ENCODE measurements at places on chromosomes 11 and 22.

DNA sequence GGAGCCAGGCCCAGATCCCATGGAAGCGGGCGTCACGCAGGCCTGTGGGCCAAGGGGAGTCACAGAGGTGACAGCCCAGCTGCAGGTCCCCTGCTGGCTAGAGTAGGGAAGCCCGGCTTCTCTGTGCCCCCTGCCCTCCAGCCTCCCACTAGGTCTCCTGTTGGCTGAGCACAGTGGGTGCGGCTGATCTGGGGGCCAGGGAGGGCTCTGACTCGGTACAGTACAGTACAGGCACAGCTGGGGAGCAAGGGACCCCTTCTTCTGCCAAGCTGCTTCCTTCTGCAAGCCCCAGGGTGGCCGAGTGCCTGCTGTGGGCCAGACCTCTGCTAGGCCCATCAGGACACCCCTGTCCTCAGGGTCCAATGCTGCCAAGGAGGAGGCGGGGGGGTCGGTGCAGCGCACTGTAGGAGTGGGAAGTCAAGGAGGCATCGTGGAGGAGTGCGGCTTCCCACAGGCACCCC lies 10.1 kb downstream of the SUSD2 start:
- DNase-seq: no peak

DNA sequence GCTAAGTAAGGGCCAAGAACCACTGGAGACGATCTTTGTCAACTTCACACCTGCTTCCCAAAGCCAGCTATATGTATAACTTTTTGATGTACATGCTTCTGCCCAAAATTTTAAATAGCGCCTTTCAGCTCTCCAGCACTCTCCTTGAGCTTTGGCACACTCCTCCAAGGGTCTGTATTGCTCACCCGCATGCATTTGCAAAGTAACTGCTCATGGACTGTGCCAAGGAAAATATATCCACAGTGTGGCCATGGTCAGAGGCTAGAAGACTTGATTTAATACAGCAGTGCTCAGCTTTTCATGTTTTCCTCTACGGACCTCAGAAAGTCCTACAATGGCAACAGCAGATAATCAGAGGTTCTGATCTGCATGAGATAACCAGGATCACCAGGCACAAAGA lies 550.1 kb downstream of the SOX6 start:
- DNase-seq: no peak

GRCh38 chr11:59025097-59025496 lies 61.0 kb upstream of the GLYATL1B start:
- DNase-seq: no peak

- DNase-seq: no peak
Measured at GRCh38 chr11:115695677-115696364, 191.6 kb upstream of the CADM1 start.

GRCh38 chr22:22198751-22199150 lies 45.8 kb upstream of the VPREB1 start:
- DNase-seq: no peak

GRCh38 chr11:130909650-130910049 lies 6.6 kb downstream of the SNX19 start:
- no peak for DNase-seq

- DNase-seq: peak; percentile 36
Measured at GRCh38 chr11:1458340-1459218, 28.0 kb downstream of the MOB2 start.

GRCh38 chr11:16921019-16921418 lies 93.2 kb downstream of the PLEKHA7 start:
- no peak for DNase-seq

GRCh38 chr11:16216831-16217230 lies 139.5 kb downstream of the SOX6 start:
- DNase-seq: no peak

DNA sequence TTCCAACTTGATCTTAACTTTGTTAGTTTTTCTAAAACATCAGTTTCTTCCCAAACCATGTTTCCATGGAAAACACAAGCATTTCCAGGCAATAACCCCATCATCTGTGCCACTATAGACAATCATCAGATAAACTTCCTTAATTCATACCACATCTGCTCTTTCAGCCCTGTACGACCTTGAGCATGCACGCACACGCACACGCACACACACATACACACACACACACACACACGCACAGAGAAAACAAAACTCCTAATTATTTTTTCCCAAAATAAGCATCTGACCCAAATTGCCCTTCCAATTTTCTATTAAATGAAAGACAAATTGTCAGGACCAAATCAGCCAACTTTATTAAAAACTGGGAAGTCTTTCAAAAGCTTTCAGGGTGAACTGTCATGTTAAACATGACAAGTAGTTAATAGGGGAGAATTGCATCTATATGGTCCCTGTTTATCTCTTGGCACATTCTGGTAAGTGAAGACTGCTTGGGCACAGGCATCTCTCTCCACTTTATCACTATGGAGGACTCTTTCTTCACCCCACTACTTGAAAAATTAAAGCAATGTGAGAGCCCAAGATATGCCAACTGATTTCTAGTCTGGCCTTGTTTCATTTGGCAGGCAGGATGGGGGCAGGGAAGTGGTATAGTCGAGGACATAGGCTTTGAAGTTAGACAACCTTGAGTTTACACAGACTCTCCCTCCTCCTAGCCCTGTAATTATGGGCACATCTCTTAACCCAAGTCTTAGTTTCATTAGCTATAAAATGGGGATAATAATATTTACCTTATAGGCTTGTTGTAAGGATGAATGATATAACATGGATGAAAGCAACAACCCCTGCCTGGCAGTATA lies 15.1 kb downstream of the ADM start:
- DNase-seq: no peak

DNA sequence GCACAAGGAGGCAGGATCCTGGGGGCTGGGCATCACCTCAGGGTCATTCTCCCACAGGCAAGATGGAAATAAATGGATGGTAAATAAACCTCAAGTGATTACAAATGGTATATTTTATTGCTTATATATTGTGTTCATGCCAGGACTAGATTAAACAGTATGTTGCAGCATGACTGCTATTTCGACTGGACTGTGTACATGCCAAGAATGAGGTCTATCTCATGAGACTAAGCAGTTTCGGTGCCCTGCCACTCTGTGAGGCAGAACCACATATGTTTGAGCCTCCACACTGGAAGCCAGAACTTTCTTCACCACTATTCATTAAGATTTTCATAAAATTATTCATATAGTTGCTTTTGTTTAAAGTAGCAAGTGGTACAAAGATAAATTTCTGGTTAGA lies 140.2 kb downstream of the DDX10 start:
- no peak for DNase-seq

- peak; percentile 73 for DNase-seq
Measured at GRCh38 chr11:61994981-61995380, 27.5 kb upstream of the FTH1 start.

DNA sequence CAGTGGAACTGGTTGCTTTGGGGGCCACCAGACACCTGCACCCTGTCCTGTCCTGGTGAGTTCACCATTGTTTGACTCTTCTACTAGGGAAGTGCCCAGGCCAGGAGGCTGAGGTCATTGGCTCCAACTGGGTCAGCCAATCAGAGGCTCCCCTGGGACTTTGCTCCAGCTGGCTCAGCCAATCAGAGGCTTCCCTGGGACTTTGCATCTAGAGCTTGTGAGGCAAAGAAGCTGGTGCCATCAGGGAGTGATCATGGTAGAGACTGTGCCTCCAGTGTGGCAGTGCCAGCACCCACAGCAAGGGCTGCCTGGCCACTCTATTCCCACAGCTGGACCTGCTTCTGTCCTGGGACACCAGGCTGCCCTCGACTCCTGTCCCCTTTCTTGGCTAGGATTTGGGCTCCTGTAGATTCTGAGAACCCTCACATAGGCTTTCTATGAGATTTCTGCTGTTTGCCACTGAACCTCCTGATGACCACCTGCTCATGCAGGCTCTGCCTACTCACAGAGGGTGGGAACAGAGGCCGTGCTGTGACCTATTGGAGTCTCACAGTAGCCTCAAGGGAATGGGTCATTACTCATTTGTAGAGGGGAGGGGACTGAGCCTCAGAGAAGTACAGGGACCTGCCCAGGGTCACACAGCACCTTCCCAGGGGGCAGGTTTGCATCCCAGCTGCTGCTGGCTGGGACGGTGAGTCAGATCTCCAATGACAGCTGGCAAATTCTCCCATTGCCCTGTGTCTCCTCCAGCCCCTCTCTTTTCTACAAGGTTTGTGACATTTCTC lies 59.2 kb upstream of the SHISAL1 start:
- no peak for DNase-seq

GRCh38 chr22:49502126-49502826 lies 325.4 kb downstream of the BRD1 start:
- no peak for DNase-seq

DNA sequence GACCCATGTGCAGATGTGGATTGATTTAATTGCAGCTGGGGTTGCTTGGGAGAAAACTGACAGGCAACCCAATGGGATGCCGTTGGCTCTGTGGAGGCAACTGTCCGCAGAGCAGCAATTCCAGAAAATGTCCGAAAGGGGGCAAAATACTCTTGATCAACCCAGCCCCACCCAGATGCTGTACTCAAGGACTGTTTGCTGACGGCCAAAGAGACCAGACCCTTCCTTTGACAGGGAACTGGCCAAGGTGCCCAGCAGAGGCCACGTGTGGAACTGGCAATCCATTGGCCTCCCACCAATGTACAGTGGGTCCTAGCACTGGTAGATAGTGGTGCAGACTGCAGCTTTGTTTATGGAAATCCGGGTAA lies 29.7 kb upstream of the KCNA4 start:
- no peak for DNase-seq

- no peak for DNase-seq
Measured at GRCh38 chr11:44348114-44348513, 38.2 kb upstream of the ALX4 start.

- no peak for DNase-seq
Measured at GRCh38 chr22:19051381-19052072, 70.7 kb downstream of the DGCR2 start.

DNA sequence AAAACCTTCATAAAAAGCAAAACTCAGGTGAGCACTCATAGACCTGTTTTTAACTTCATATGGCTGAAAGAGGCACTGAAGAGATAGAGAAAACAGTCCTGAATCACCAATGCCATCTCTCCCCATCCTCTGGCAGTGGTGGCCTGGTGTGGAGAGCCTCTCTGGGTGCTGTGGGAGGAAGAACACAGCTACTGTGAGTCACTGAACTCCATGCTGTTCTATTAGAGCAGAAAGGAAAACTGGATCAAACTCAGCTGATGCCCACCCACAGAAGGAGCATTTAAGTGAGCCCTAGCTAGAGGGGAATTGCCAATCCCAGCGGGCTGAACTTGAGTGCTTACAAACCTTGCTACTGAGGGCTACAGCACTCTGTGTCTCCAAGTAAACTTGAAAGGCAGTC lies 115.3 kb upstream of the SESN3 start:
- DNase-seq: no peak

GRCh38 chr11:79087238-79087960 lies 353.4 kb downstream of the TENM4 start:
- DNase-seq: no peak

DNA sequence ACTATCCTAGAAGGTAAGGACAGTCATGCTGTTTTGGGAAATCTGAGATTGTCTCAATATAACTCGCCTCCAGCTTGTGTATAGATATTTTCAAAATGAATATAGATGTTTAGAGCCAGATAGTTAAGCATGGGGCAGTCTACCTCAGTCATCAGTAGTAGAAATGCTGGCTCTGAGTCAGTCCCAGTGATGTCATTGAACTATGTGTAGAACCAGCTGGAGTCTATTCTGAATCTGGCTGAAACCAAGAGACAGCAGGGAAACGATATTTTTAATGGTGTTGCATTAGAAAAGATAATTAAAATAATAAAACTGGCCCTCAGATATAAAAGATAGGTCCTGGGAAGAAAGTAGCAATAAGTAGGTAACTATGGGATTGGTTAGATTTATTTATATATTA lies 25.9 kb downstream of the PIWIL4 start:
- no peak for DNase-seq

- DNase-seq: no peak
Measured at GRCh38 chr11:113779496-113779895, at the start of gene CLDN25. TSS of gene CLDN25 (plus strand) at chr11:113779796. CDS start at chr11:113779796, 0 bp downstream.

- no peak for DNase-seq
Measured at GRCh38 chr22:36293606-36294292, 40.8 kb downstream of the APOL1 start.

DNA sequence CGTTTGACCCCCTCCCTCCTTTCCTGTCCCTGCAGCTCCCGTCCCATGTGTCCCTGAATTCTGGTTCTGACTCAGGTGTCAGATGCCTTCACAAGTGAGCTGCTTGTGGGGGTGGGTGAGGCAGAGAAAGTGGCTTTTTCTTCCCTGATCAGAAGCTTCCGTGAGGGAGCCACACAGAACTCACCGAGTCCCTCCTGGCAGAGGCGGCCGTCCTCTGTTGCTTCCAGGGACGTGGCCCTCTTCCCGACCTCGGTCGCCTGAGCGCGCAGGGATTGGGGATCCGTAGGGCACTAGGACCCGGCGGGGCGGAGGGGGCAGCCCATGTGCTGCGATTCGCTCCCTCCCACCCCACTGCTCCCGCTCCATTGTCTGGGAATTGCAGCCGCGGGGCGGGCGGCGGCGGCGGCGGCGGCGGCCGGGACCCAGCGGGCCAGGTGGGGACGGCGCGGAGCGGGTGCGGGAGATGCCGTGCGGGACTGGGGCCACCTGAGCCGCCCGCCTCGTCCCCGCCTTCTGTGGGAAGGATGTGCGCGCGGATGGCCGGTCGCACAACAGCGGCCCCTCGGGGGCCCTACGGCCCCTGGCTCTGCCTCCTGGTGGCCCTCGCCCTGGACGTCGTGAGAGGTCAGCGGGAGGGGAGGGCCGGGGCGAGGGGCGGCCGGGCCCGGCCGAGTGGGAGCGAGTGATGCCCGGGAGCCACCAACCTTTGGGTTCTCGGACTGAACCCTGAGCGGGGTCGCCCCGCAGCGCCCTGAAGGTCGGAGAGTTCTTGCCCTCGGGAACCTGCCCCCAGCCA lies at the start of gene TMEM132A:
Gene TMEM132A (plus strand): TSS at position 351 of the 796 bp plus-strand sequence. CDS start 174 bp downstream, at position 525.
- peak; percentile 83 for DNase-seq

- peak; percentile 64 for DNase-seq
Measured at GRCh38 chr11:66022401-66023185, 3.7 kb downstream of the CATSPER1 start.

DNA sequence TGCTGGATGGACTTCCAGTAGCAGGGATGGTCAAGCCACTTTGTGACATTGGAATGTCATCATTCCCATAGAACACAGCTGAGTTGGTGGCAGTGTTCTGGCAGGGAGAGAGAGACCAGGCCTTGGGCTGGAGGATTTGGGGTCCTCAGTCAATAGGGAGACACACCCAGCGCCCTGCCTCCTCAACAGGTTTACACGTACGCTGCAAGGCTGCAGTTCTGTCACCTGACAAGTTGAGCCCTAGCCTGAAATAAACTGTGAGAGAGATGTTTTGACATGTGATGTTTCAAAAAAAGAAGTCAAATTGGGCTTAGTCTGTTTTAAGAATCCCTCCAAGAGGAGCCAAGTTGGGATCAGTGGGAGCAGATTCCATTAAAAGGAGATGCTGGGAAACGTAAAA lies 42.9 kb upstream of the CRYBB3 start:
- no peak for DNase-seq

Data from midbrain (tissue), 1 donor.